ENCODE measurements at places on chromosomes 7 and 10.

- no peak for DNase-seq
Measured at GRCh38 chr10:124010563-124011131, 82.8 kb downstream of the CHST15 start.

DNA sequence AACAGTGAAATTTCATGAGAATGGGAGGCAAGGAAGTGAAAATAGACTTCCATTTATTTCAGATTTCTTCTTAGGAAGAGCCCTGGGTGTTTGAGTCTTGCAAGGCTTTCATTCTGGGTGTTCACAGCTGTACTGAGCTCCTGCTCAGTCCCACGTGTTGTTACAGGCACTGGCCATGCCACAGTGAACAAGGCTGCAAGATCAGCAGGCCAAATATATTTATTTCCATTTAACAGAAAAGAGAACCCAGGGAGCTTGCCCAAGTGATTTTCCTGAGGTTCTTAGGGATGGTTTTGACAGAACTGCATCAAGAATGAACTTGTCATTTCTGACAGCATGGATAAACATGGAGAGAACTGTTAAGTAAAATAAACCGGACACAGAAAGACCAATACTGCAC lies 54.5 kb upstream of the CD36 start:
- DNase-seq = no peak

- DNase-seq = no peak
Measured at GRCh38 chr7:111264981-111265380, 174.1 kb downstream of the LRRN3 start.

DNA sequence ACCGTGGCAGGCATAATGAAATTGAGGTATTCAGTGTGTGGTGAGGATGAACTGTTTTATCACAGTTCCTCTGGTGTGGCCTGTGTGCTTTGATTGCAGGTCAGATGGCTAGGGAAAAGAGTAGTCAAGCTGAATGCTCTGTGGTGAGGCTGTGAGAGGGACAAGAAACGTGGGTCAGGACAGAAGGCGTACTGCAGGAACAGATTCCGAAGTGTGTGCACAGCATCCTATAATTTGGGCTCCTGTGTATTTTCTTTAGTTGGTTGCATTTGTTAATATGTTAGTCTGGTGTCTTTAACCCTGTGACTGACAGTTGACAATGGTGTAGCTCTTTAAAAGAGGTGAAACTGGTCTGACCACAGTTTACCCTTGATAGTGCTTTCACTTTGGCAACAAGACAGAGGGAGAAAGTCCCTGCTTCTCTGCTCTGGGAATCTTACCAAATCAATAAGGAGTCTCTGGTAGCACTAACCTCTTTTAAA lies 76.5 kb downstream of the AUTS2 start:
- peak; percentile 62 for DNase-seq

DNA sequence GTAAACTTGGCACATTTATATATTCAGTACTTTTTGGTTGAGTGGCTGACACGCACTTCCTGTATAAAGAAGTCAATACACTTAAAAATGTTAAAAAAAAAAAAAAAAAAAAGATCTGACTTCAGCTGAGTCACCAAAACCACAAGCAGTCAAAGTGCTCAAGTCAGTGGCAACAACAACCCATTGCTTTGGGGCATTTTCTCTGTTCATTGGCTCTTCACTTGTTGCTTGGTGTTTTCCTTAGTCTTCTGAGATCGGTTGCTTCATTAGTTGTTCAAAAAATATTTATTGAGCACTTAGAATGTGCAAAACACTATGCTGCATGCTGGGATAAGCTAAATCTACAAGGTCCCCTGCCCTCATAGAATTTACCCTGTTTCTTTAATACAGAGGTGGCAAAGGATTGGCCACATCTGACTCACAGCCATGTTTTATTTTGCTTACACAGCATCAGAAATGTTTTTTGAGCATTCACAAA lies 63.7 kb downstream of the ZNRF2 start:
- no peak for DNase-seq

GRCh38 chr7:157073335-157073734 lies 62.9 kb upstream of the MNX1 start:
- DNase-seq = no peak

DNA sequence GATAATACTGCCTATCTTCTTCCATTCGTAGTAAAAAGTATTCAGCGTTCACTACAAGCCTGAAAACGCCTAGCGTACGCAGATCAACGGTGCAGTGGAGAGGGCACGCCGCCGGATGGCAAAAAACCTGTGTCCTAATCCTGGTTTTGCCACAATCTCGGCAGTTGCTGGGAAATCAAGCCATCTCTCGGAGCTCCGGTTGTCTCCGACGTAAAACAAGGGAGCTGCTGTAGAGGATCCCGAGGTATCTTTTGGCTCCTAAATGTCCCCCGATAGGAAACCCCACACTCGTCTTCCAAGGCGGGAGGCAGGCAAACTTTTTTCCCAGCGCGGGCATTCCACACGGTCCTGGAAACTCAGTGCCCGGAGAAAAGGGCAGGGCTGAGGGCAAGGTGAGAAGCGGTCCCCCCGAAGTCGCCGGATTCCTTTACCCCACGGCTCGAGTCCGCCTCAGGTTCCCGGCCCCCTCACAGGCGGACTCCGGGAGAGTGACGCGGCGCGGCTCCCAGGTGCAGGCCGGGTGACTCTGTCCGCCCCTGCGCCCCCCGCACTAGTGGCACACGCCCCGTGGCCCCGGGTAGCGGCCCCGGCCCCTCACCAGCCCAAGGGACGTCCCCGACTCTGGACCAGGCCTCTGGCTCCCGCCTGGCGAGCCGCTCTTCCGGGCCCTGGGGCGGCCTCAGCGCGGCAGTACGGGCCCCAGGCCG lies 649 bp downstream of the IDE start:
- peak; percentile 45 for DNase-seq

- DNase-seq = no peak
Measured at GRCh38 chr10:100356067-100357017, 9.3 kb downstream of the SCD start.

- DNase-seq = no peak
Measured at GRCh38 chr7:139180700-139181311, 50.2 kb upstream of the UBN2 start.

DNA sequence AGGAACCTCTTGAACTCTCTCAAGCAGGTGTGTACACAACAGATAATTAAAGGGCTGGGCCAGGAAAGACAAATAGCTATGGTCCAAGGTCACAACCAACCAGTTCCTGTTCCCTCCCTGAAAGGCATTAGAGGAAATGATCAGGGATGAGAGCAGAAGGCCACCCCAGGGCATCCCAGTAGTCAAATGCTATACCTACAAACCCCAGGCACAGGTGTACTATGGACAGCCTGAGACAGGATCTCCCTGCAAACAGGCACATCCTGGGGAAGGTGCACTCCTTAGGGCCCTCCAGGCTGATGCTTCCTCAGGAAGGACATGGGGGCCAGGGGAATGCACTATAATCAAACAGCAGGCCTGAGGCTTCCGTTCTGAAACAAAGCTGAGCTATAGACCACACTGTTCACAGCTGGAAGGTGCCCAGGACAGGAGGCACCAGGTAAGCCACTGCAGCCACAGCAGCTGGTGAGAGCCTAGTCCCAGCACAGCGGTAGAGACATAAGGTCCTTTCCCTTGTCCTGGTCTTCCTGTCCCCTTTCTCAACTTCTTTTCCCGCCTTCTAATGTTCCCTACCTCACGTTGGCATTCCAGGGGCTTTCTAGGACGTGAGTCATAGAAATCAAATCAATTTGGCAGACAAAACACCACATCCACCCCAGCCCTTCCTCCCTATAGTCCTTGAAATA lies 13.3 kb downstream of the PARP12 start:
- DNase-seq = peak; percentile 32

GRCh38 chr7:155263581-155264143 lies 34.0 kb upstream of the INSIG1 start:
- DNase-seq = no peak

GRCh38 chr10:98000346-98000745 lies 30.1 kb downstream of the CRTAC1 start:
- DNase-seq = no peak

GRCh38 chr10:142371-142770 lies 7.1 kb downstream of the ZMYND11 start:
- DNase-seq = no peak

GRCh38 chr10:22852712-22853353 lies 75.0 kb upstream of the ARMC3 start:
- no peak for DNase-seq

DNA sequence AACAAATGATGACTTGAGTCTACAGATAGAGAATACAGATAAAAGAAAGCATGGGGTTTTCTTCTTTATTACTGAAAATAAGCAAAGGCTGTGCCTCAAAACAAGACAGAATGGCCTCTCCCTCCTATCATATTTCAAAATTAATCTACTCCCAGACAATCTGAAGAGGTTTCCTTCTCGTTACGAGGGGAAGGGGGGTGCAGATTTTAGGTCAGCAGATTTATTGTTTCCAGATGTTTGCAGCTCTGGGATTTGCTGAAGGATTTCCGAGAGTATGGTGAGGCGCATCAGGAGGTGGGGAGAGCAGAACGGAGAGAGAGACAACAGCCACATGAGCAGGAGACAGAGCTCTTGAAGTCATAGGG lies 89.8 kb downstream of the KIAA1549 start:
- DNase-seq = no peak

DNA sequence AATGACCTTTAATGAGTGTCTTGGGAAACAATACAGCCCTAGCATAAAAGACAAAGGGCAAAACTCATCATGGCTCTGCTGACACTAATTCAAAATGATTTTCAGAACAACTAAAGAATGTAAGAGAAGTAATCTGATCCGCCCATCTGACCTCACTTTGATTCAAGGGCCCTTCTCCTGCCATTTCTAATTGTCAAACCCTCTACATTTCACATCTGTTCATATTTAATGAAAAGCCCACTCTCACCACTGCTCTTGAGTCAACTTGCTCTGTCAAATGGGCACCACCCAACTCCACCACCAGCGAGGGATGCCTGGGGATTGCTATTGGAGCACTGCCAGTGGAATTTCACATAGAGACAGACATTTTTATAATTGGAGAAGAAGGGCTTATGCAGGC lies 639.2 kb downstream of the KCNMA1 start:
- DNase-seq = peak; percentile 59

GRCh38 chr7:101021703-101022102 lies 1.8 kb downstream of the MUC17 start:
- no peak for DNase-seq

DNA sequence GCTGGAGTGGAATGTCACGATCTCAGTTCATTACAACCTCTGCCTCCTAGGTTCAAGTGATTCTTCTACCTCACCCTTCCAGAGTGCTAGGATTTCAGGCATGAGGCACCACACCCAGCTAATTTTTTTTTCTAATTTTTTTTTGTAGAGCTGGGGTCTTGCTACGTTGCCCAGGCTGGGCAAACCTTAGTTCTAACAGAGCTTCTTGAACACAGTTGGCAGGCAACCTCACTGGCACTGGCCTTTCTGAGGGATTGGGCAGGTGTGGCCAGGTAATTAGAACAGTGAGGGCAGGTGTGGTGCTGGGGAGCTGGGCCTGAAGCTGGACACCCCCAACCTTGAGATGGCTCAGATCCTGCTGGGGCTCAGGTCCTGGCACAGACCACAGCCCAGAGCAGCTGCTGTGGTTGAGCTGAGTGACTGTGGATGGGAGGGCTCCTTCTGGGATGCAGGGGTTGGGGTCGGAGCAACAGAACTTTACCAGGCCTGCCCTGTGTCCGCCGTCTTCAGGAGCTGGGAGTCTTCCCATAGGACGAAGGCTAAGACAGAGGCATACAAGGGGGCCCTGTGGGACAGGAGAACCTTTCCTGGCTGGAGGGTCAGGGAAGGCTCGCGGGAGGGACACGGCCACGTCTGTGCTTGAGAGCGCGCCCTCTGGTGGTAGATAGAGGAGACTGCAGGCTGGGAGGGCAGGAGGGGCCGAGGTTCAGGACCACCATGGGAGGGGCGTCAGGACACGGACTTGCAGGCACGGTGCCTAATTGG lies 48.2 kb downstream of the COL26A1 start:
- no peak for DNase-seq

DNA sequence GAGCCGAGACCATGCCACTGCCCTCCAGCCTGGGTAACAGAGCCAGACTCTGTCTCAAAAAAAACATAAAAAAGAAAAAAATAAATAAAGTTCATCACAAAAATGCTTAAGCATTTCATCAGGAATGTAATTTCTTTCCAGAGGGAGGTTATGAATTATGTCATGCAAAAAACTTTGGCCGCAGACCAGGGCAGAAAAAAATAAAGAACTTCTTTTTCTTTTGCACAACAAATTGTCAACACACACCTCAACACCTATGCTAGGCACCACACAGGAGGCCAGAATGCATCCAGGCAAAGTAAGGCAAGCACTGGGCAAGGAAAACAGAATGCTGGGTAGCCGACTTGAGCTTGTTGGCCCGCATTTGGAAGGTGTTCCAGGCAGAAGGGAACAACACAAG lies 3.9 kb downstream of the C10orf62 start:
- DNase-seq = no peak

DNA sequence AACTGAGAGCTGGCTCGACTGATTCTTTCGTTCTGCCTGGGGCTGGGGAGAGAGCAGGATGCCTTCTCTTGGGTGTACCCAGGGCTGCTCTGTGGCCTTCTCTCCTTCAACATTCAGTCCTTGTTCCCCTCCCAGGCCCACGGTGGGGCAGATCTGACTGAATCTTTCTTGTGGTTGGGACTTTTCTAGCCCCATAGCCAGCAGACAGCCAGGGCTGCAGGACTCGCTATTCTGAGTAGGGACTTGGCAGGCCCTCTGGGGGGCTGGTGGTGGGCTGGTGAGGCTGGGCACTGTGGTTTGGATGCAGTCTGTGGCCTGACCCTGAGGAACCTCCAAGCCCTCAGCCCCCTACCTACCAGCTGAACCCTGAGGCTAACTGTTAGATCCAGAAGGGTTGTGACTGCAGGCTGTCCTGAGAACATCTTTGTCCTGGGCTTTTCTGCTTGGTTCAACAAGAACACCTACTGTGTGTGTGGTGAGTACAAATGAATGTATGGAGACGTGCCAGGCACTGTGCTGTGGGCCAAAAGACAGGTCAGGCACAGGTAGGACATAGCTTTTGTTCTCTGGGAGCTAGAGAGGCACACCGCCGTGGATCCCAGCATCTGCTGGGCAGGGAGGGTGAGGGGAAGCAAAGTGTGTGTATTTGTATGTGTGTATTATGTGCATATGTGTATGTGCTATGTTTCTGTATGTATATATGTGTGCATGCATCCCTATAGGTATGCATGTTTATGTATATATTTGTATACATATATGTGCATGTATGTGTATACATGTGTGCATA lies 2.1 kb upstream of the PALD1 start:
- DNase-seq = no peak

Measured in NCI-H510A treated with DMSO at 0.1 percent for 48 hours (cell line).